ENCODE measurements at places on chromosomes 5 and 9. TPM values are rescaled to one million over a fixed set of nuclear protein-coding genes. Genes with fewer than 3 reads are reported as not detected.

SHOC1 gene
- total RNA-seq: not detected

TERT gene
- total RNA-seq: not detected

RASEF gene
- 0.03 TPM for total RNA-seq

CSF2 gene
- not detected for total RNA-seq
